ENCODE measurements at places on chromosomes 5 and 9.

- no peak for DNase-seq
Observed at GRCh38 chr5:31855134-31856040, 216.5 kb downstream of the PDZD2 start.

DNA sequence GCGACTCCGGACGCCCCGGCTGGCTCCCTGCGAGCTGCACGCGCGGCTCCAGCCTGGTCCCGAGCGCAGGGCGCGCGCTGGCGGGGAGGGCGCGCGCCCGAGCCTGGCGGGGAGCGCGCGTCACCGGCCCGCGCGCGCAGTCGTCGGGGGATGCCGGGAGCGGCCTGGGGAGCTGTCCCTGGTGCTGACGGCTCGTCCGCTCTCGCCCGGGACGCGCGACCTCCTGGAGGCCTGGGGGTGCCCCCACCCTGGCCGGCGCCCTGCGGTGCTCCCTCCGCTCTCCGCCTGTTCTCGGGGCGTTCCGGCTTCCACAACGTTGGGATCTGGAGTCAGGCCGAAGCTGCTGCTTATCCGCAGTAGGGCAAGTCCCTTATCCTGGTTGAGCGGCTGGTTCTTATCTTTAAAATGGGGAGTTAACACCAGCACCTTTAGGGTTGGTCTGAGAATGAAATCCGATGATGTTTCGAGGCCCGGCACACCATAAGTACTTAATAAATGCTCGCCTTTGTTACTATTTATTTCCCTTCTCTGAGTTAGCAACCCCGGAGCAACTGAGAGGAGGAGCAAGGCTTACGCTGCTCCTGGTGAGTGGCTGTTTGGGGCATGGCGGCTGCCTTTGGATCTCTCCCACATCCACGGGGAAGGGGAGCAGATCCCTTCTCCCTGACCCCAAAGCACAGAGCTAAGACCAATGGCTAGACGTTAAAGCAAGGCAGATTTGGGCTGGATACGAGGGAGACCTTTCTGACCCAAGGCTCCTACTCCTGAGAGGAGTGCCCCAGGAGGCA lies at the start of gene FAM163B:
Gene FAM163B, minus strand, starts transcription at position 79 of the 788 bp plus-strand sequence. CDS start 29,166 bp downstream, outside the sequence.
- DNase-seq = no peak

DNA sequence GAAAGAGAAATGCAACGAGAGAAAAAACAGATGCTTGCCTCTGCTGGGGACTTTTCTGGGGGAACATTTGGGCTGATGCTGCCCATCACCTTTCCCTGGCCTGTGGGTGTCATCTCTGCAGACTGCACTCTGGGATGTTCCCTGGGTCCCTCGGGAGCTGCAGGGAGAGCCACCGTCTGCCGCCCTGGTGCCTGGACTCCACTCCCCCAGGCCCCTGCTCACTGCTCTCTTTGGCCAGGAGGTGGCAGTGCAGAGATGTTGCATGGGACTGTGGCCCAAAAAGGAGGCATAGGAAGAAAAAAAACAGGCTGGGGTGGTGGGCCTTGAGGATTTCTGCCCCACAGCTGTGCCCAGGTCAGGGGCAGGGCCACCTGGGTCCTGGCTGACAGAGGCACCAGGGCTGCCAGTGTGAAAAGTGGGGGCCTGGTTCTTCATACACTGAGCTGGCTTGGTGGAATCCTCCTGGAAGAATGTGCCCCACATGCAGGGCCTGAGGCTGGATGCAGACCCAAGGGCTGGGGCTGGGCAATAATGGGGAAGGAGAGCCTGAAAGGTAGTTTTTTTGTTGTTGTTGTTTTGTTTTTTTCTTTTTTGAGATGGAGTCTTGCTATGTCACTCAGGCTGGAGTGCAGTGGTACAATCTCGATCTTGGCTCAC lies 353.6 kb downstream of the SLIT3 start:
- no peak for DNase-seq

DNA sequence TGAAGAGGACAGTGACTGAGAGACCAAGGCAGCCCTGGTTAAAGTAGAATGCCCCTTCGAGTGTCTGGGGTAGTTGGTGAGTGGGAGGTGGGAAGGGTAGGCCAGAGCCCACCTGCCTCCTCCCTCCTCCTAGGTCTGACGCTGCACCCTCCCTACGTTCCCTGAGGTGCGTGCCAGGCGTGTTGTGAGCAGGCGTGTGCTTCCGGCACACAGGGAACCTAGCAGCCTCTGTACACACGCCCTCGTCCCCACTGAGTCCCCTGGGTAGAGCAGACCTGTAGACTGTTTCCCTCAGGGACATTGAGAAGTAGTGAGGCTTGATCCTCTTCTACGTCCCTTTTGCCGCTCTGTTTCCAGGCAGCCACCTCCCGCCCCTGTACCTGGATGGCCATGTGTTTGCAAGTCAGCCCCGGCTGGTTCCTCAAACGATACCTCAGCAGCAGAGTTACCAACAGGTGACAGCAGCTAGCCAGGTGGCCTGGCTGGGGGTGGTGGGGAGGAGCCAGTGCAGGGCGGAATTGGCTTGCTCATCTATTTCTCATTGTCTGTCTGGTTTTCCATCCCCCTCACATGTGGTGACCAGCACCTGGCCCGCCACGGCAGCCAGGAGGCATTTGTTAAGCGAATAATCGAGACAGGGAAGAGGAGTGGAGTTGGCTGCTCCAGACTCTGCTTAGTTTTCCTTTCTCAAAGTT lies 16.8 kb upstream of the POMT1 start:
- DNase-seq = no peak

DNA sequence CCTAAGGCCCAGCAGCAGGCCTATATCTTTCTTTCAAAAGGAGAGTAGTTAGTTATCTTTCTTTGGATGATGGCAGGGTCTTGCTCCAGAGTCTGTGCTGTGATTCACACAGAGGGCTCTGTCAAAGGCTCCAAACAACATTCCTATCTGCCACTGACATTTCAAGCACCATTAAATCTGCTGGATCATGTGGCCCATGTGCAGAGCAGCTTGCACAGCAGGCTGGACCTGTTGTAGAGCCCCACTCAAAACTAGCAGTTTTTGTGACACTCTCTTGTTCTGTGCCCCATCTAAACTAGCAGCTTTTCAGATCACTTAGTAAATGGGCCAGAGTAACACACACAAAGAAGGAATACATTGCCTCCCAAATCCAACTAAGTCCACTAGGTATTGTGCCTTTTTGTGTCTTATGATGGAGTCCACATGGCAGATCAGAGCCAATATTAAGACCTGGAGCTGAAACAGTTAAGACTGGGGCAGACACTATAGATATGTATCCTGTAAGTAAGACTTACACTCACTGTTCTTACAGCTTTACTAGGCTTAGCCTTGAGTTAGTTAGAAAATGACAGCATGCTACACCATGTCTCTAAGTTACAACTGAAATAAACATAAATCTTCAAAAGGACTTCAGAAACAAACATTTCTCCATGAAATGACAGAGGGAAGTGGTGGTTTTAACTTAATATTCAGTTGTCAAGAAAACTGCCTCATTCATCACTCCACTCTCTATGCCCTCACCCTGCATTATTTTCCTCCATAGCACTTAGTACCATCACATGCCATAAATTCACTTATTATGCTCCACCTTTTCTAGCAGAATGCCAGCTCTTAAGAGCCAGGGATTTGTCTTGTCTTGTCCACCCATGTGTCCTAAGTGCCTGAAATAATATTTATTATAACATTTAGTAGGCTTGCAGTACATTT lies 400.9 kb downstream of the RAB3C start:
- DNase-seq = no peak

GRCh38 chr5:9468060-9468388 lies 77.9 kb downstream of the SEMA5A start:
- peak; percentile 64 for DNase-seq

DNA sequence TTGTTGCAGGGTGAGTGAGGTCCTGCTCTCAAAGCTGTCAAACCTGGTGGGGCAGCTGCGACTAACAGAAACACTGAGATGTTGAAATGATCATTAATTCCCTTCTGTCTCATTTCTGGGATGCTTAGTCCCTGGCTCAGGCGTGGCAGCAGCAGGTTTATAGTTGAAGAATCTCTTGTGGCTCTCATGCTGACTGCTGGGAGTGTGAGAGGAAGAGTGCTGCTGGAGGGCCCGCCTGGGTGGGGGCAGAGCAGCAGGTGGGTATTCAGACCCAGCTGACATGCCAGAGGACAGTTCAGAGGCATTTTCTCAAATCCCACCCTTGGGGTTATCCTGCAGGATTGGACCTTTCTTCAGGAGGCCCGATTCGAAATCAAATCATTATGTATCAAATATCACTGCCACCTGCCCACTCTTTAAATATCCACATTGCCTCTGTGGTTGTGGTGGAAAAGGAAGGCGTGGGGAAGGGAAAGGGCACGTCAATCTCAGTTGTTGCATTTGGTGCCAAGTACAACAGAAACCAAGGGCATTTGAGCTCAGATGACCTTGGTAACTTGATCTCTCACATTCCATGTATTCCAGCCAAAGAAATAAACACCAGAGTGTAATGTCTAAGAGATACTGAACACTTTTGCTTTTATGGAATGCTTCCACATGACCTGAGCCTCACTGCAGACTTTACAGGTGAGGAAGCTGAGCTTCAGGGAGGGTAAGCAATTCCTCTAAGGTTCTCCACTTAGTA lies 224.3 kb downstream of the AOPEP start:
- DNase-seq = no peak

DNA sequence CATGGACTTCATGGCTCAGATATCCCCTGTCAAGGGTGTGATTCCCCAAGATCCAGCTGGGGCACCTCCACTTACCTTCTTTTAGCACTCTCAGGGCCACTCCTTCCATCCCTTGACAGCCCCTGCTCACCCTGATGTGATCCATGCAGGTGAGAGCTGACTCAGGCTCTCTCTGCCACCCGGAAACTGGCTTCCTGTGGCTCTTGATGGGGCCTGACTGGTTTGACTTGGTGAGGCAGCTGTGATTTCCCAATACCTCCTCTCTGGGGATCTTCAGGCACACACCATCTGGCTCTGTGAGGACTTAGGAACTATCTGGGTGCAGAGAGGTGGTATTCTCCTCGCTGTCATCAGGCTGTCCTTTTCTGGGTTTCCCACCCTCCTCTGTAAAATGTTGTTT lies 7.9 kb upstream of the FAT2 start:
- DNase-seq = no peak

DNA sequence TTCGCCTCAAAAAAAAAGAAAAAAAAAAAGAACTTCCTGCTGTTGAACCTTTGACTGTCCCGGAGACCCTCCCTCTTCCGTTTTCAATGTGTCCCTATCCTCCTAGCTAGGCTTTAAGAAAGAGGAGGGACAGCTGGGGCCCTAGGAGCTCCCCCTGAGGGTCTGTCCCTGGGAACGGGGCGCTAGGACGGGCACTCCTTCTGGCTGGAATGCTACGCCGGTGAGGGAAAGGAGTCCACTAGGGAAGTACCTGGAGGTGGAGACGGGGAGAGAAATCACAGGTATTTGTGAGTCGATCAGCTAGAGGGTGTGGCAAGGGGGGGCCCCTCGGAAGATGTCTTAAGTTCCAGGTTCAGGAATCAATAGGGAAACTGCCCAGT lies 4.6 kb downstream of the SIT1 start:
- DNase-seq = no peak

DNA sequence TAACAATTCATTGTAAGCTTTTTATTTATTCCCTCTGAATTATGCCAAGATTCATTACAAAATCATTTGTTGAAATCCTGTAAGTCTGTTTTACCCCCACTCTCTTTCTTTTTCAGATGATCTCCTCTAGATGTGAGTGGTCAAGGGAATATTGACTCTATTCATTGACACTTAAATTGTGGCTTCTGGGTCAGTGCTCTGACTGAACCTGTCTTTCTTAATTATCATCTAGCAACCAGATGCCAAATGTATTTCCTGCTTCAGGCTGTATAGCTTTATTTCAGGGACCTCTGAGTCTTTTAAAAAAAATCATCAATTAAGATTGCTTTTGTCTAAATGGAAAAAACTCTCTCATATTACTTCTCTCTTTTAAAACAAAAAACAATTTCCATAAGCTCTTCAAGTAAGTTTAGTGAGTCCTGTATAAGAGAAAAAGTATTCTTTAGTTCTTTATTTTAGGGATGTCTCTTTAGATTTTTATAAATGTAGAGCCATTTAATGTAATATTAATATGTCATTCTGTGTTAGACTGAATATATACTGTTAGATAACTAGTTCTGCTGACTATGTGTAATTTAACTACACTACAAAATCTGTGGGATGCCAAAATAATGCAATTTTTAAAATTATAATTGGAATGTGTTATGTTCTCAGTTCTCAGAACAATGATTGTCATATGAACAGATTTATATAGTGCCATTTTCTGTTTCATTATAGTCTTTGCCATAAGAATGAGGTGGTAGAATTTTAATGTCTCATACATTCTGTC lies 645.8 kb upstream of the EDIL3 start:
- no peak for DNase-seq

GRCh38 chr5:9851458-9851857 lies 221.3 kb upstream of the TAS2R1 start:
- DNase-seq = peak; percentile 89

DNA sequence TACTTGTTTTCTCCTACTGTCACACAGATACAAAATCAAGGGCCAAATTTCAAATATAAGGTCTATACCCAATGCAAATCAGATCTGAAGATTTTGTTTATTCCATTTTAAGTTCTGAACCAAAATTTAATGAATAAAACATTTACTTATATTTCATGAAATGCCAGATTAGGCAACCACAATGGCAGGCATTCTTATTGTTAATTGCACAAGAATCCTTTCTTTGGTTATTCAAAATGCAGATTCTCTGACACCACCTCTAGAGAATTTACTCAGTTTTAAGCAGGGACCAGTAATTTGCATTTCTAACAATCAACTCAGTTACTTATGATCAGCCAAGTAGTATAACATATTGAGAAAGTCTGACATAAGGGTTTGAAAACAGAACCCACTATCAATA lies 972.4 kb upstream of the ACO1 start:
- DNase-seq = no peak

- peak; percentile 13 for DNase-seq
Observed at GRCh38 chr9:111427186-111427585, 57.0 kb downstream of the ECPAS start.

DNA sequence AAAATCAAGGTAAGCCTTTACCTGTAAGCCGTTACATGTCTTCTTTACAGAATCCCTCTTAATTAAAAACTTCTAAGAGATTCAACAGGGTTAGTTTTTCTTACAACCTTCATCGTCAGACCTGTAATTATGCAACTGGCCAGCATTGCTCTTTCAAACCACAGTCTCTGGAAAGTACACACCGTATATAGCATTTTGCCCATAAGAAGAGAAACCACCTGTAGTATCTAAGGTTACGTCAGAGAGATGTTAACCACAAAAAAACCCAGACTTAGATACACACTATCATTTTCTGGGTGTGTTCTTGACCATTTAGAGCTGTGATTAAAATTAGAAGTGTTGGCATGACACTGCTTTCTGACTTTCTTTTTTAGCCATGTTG lies 140.0 kb downstream of the MUSK start:
- DNase-seq = no peak

GRCh38 chr5:148542812-148543211 lies 111.5 kb downstream of the HTR4 start:
- DNase-seq = peak; percentile 55

- peak; percentile 89 for DNase-seq
Observed at GRCh38 chr9:755454-756381, 85.8 kb upstream of the DMRT1 start.

GRCh38 chr5:127925916-127926315 lies 157.7 kb upstream of the SLC12A2 start:
- DNase-seq = no peak
